ENCODE measurements at places on chromosomes 2 and 18.
A peak's percentile ranks its signal among the peaks of the same experiment; 100 is the strongest.

GRCh38 chr2:32745191-32745590, 117.3 kb downstream of the TTC27 start:
- DNase-seq = no peak

DNA sequence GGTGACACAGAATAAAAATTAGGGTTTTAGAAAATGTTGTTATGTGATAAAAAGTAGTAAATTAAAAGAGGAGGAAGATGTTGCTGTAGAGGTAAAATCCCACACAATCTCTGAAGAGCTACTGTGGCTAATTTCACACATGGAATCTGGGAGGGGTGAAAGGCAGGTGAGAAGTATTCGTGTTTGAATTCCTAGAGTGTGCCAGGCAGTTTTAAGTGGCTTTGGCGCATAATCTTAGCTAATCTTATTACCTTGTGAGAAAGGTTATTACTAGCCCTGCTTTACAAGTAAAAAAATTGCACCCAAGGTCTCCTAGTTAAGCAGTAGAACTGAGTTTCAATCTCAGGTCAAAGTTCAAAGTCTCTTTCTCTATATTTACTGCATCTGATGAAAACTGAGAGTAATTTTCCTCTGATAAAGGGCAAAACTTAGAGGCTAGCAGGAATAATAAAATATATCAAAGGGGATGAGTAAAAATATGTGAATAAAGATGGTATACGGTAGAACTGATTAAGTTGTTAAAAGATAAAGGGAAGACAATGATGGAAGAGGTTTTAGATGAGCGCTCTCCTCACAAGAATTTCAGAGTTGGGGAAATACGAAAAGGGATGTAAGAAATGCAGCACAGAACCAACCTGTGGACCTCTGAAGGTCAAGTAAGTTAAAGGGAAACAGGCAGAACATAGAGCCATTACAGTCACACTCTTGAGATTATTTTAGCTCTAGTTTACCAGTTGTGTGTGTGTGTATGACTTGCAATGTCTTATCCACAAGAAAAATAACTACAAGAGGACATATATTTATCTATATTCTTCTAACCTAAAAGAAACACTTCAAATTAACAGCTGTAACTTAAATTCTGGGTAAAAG, 34.8 kb downstream of the GAREM1 start:
- DNase-seq = no peak

DNA sequence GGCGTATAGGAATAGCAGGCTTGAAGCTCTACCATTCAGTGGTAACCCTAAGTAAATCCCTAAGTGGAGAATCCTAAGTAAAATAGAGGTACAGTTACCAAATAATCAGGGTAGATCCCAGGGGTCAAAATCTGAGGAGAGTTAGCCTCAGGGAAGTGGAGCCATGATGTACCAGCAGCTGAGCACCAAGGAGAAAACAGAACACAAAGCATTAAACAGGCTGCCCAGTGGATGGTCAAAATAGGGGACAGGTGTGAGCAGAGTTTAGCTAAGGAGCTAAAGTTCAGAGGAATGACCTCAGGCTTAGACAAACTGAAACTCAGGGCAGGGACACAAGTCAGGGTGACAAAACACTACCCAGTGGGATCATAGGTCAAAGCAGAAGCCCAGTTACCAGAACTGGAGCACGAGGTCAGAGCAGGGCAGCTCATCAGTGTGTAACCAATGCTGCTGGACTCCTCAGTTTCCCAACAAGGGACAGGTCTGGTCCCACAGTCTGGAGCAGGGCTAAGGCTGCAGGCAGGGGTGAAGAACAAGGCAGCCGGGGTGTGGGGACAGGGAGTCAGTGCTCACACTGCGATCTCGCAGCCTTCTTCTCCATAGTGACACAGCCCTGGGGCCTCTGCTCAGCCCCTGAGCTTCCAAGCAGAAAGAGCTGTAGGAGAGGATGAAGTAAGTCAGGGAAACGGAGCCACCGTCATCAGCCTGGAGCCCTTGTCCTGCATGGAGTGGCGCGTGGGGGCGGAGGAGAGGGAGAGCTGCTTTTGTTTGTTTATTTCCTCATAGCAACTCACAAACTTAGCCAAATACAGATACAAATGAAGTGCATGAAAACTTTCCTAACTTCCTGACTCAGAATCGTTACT, 264.0 kb downstream of the MREG start:
- DNase-seq = no peak

DNA sequence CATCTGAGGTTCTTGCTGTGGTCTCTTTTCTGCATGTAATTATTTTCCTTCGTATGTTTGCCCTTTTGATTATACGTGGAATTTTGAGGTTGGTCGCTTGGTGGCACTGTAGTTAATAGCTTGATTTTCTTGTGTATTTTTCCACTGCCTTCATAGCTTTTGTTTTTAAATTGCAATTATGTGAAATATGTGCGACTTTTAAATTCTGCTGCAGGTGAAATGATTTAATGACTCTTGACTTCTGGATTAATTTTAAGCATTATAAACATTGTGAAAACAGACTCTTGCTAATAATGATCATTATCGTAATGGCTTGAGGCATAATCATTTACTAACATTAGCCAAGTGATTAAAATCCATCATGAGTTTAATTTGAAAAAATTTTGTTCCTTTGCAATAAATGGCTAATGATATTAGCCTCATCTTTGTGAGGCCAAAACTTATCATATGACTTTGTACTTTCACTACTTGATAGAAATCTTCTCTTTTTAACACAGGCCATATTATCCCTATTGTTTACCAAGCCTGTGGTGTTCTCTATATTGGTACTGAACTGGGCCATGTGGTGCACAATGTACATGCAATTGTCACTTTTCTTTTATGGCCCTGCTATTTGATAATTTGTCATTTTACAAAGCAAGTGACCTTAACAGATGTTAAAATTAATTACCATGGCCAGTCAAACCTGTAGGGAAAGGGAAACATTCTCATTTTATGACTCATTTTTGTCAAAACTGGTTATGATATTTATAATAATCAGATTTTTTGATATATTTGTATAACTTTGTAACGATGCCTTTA, 62.8 kb upstream of the NEUROD1 start:
- DNase-seq = peak; percentile 17

- DNase-seq = no peak
Measured at GRCh38 chr2:100857341-100857740, 37.4 kb downstream of the NPAS2 start.

GRCh38 chr2:45963816-45964215, 312.3 kb downstream of the PRKCE start:
- no peak for DNase-seq

DNA sequence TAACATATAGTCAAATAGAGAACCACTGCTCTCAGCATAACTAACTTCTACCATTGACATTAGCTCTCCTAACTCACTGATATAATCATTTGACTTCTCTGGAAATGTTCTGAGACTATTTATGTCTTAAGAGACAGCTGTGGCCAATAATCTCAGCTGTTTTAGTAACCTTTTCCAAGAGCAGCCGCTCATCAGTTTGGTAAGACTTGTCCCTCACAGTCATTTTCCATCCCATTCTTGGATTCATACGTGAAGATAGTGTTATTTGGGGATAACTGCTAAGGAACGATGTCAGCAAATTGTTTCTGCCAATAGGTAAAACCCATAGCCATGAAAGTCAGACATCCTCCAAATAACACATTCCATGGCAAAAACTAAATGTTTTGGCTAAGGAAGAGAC, 127.8 kb downstream of the LNPK start:
- no peak for DNase-seq

DNA sequence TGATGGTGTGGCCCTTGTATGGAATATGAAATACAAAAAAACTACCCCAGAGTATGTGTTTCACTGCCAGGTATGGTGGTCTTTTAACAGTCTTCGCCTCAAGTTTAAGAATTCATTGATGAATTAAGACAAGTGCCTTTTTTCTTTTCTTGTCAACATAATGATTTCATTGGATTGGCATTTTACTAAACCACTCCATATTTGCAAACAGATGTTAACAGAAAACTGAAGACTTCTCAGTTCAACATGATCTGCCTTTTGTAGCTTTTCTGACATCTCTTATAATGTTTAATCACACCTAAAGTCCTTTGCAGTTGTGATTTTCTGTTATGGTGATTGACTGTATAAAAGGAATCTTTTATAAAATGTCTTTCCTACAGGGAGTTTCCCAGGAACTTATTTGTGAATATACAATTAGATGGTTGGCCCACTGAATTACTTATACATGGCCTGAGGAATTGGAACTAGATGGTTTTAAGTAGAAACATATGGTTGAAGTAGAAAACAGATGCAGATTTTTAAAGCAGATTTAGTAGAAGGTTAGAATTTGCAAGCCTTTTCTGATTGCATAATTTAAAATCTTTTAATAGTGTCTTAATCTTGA, 39.7 kb downstream of the DYNC1I2 start:
- DNase-seq = no peak

DNA sequence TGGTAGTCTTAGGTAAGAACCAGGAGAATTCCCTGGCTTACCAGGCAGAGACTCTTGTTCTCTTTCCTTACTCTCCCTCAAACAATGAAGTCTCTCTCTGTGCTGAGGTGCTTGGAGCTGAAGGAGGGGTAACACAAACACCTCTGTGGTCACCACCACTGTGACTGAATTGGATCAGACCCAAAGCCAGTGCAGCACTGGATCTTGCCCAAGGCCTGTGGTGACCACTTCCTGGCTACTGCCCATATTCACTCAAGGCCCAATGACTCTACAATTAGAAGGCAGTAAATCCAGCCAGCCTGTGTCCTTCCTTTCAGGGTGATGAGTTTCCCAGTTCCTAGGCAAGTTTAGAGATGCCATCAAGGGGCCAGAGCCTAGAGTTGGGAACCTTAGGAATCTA, 706.8 kb downstream of the SLC4A3 start:
- no peak for DNase-seq

DNA sequence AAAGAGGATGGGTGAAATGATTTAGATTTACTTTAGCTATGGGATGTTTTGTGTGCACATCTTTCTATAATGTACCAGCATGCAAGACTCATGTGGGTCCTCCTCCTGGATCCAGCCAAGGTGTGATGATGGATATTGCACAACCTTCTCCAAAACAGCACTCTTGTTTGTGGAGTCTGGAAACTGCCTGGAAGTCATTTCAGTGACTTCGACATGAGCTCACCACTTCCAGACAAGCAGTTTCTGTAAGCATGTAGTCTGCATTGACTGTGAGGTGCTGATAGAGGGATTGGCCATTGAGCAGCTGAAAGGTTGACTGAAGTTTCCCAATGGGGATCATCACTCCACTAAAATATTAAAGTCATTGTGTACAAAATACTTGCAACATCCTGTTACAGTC, 154.0 kb downstream of the TRIB2 start:
- DNase-seq = no peak

DNA sequence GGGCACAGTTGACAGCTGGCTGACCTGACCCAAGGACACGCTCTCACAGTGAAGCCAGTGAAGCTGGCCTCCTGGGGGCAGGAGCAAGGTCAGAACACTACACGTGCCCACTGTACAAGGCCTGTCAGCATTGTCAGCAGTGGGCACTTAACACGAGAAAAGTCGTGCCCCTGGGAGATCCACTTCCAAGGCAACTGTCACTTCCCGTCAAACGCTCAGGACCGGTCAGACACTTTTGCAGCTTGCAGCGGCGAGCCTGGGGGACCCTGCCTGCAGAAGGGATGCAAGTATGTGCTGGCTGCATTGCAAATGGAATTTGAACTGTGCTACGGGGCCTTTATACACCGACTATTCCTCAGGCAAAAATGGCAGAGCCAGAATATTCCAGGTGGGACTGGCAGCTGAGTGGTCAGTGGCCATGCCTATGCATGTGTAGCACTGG, 176.2 kb downstream of the BCL2 start:
- DNase-seq = no peak

- DNase-seq = no peak
Measured at GRCh38 chr18:50619861-50620275, 60.0 kb downstream of the MAPK4 start.

DNA sequence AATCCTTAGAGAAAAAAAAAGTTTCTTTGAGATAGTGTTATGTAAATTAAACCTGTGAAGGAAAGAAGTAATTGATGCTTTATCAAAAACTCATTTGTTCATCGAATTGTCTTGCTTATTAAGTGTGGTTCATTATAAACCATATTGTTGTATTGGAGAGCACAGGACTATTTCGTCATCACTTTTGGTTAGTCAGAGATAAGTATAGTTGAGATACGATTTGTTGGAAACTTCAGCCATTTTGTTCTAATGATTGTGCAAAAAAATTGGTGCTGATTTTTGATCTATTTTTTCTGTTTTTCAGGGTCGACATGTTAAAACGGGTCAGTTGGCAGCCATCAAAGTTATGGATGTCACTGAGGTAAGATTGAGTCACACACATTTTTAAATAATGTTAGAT, 92.9 kb downstream of the MAP4K4 start:
- DNase-seq = no peak

GRCh38 chr2:55163941-55164390, 68.1 kb downstream of the CLHC1 start:
- DNase-seq = no peak

GRCh38 chr2:229539628-229540027, 174.7 kb downstream of the DNER start:
- DNase-seq = no peak

- DNase-seq = no peak
Measured at GRCh38 chr18:59929621-59930295, 30.0 kb downstream of the PMAIP1 start.

DNA sequence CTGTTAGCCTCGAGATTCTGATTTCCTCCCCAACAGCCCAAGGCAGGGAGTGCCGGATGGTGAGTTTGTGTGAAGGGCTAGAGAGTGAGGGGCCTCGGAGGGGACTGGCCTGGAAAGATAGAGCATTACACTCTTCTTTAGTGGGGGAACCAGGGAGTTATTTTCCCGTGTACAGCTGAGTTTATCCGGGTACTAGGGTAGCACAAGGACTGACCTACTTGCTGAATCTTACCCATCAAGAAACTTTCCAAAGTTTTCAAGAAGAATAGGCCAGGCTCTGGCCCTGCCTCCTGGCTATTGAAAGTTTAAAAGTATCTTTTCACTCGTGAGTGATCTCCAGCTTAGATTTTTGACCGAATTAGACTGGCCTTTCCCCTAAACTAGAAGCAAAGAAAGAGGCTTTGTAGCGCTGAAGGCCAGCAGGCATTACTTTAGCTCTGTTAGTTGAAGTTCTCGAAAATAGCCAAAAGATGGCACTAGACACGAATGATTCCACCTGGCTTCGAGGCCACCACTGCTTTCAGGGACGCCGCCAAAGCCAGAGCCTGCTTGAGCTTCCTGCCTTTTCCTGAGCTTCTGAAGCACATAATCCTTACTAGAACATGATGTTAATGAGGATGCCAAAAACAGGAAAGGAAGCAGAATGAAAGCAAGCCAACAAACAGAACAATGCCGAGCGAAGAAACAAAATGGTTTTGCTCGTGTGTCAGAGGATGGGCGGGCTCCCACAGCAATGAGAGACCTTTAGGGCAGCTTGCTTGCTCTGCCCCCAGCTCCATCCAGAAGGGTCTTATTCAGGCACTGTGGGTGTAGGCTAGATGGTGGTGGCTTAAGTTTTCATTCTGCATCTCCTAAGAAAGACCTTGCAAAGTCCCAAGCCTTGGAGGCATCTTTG, 55.8 kb downstream of the TSN start:
- DNase-seq = no peak

GRCh38 chr2:234917211-234917975, 34.4 kb upstream of the SH3BP4 start:
- no peak for DNase-seq

GRCh38 chr2:130338793-130339345, 3.8 kb upstream of the IMP4 start:
- DNase-seq = no peak

- no peak for DNase-seq
Measured at GRCh38 chr2:218125626-218126080, at the start of gene CXCR2. TSS of gene CXCR2 (plus strand) at chr2:218126028. CDS start at chr2:218134802, 8,774 bp downstream.

- DNase-seq = no peak
Measured at GRCh38 chr2:40361478-40361877, 90.4 kb downstream of the SLC8A1 start.

GRCh38 chr18:79574938-79575525, 104.6 kb upstream of the CTDP1 start:
- peak; percentile 15 for DNase-seq

GRCh38 chr2:1964659-1965058, 220.3 kb upstream of the PXDN start:
- no peak for DNase-seq
